Right lung (tissue), 10 donors: ENCODE measurements at places on chromosomes 12 and 14. TPM values are rescaled to one million over a fixed set of nuclear protein-coding genes. Genes with fewer than 3 reads are reported as not detected.

Gene TPH2
- polyA plus RNA-seq, result 0.16 TPM

Gene PPP1CC
- polyA plus RNA-seq, result 209 TPM

Gene PZP
- polyA plus RNA-seq, result 2.9 TPM

Gene SELPLG
- 3.3 TPM for polyA plus RNA-seq

DNA sequence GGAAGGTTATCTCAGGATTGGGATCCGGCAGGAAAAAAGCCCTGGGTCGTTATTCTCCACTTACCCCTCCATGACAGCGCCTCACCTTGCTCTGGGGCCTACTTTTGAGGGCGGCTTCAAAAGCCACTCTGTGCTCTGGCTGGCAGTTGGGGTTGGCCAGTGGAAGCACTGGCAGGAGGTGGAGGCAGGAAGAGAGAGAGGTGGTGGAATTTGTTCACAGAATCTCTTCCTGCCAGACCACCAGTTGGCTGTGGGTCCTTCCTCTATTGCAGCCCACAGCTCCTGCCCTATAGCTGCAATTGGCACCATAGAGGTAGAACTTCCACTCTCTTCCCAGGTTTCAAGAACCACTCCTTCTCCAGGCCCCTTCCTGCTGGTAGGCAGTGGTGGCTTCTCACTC, 32.7 kb upstream of the SDR39U1 start:
- DNase-seq, result no peak

DNA sequence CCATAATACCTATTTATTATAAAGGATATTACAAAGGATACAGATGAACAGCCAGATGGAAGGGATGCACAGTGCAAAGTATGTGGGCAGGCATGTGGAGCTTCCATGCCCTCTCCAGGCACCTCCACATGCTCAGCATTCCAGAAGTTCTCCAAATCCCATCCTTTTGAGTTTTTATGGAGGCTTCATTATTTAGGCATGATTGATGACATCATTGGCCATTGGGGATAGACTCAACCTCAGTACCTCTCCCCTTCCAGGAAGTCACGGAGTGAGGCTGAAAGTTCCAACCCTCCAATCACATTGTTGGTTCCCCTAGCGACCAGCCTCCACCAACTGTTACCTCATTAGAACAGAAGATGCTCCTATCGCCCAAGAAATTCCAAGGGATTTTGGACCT, 156.4 kb downstream of the ATP23 start:
- no peak for DNase-seq
